ENCODE measurements at places on chromosomes 4 and X. TPM values are rescaled to one million over a fixed set of nuclear protein-coding genes. Genes with fewer than 3 reads are reported as not detected.

GRCh38 chrX:154695911-154696675, 42.7 kb upstream of the CTAG2 start:
- DNase-seq = no peak

- no peak for DNase-seq
Observed at GRCh38 chrX:28022371-28022770, 41.1 kb upstream of the DCAF8L1 start.

GRCh38 chr4:123265443-123265842, 131.2 kb upstream of the SPRY1 start:
- DNase-seq = no peak

- DNase-seq = no peak
Observed at GRCh38 chr4:53943345-53944085, 120.9 kb downstream of the CHIC2 start.

DNA sequence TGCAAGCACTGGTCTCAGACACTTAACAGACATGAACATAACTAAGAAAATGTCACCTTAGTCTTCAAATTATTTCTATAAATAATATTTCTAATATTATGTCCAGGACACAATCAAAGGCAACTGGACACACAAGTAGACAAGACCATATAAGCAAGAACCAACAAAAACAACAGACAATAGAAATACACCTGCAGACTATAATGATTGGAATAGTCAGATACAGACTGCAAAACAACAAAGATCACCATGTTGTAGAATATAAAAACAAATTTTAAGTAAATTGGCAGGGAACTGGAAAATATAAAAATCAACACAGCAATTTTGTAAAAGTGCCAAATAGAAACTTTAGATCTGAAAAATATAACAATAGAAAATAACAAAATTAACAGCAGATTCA, 220.7 kb downstream of the CLCN4 start:
- DNase-seq = no peak

DNA sequence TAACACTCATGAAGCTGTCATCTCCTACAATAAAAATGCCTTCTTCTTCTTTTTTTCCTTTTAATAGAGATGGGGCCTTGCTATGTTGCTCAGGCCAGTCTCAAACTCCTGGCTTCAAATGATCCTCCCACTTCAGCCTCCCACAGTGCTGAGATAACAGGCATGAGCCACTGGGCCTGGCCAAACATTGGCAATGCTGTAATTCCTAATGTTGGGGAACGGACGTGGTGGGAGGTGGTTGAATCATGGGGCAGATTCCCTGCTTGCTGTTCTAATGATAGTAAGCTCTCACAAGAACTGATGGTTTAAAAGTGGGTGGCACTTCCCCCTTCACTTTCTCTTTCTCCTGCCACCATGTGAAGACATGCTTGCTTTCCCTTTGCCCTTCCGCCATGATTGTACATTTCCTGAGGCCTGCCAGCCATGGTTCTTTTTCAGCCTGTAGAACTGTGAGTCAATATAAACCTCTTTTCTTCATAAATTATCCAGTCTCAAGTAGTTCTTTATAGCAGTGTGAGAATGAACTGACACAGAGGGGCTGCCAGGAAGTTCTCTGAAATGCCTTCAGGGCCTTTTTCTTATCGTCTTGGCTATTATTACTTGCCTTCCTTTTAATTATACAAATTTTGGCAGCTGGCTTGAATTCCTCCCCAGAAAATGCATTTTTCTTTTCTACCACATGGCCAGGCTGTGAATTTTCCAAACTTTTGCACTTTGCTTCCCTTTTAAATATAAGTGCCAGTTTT, 93.0 kb downstream of the CENPC start:
- no peak for DNase-seq

DNA sequence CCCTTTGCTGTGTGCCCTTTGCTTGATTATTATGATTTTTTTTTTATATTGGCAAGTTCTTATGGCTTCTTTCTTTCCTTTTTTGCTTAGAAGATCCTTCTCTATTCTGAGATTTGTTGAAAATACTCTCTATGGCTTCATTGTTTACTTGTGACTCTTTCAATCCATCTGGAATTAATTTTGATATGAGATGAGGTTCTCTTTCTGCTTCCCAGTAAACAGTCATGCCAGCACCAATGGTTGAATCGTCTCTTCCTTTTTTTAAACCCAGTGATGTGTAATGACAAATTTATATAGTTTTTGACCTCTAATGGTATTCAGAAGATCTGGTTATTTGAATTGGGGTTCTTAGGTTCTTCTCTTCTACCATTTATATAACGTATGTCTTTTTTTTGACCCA, 121.8 kb downstream of the ARHGAP10 start:
- DNase-seq = no peak

GRCh38 chr4:113292371-113293042, 243.1 kb downstream of the ANK2 start:
- DNase-seq = peak; percentile 82

DNA sequence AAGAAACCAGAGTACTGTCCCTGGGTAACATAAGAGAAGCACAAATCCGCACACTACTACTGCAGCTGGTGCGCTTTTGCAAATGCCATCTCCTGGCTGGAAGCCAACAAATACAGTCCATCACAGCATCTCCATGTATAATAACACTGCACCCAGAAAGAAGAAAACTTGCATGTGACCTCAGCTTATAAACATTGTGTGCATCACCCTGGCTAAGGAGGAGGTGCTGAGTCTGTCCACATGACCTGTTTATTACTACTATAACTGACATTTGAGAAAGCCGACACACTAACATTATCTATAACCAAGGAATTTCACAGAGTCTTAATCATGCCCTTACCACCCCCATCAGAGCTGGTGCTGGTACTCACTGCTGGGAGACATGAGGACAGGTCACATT, 516.8 kb downstream of the CFAP47 start:
- no peak for DNase-seq

- DNase-seq = no peak
Observed at GRCh38 chr4:148077581-148077980, 345.7 kb downstream of the ARHGAP10 start.

- no peak for DNase-seq
Observed at GRCh38 chr4:113222471-113222870, 173.0 kb downstream of the ANK2 start.

GRCh38 chr4:176363072-176363471, 43.3 kb downstream of the SPCS3 start:
- DNase-seq = no peak

DNA sequence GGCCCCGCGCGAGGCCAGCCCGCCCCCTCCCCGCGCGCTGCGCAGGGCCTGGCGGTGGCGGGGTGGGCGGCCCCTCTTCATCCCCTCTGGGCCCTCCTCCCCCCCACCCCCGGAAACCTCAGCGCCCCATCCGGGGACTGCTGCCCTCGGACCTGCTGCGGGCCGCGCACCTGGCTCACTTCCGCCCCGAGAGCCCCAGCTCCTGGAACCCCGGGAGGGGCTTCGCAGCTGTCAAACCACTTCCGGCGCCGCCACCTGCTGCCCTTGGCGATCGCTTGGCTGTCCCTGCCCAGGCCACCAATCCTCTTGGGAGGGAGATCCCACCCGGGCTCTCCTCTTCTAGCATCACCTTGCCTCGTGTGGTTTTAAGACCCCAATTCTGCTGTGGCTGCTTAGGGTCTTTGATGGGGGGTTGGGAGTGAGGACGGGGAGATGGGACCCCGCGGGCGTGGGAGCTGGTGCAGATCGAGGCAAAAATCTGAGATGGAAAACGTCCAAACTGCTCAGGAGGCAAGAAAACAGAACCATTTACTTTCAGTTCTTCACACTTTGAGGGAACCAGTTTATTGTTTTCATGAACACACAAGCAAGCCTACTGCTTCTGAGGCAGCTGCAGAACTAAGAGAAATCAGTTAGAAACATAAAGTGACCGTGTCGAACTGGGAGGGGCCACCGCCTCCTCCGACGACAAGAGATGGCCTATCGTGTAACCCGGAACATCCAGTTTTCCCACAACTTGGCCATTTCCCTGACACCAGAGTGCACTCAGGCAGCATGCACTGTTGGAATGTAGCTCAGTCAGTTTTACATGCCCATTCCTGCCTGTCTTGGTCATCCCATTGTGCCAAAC, 754 bp downstream of the MTMR1 start:
- peak; percentile 35 for DNase-seq

DNA sequence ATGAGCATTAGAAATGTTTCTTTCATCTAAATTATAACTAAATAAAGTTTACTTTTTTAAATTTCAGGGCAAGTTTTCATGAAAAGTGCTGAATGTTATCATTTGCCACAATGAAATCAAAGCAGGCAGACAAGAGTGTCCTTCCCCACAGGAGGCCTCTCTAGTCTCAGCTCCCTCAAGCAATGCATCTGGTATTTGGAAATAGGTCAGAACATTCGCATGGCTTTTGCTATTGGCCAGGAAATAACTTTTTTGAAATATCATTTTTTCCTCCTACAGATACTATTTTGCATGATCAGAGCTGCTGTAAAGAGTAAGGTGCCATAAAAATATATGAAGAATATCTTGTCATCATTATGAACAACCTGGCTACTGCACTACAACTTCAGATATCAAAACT, 41.1 kb downstream of the MAD2L1 start:
- no peak for DNase-seq

GRCh38 chrX:123489011-123489410, 243.8 kb downstream of the THOC2 start:
- DNase-seq = no peak

DNA sequence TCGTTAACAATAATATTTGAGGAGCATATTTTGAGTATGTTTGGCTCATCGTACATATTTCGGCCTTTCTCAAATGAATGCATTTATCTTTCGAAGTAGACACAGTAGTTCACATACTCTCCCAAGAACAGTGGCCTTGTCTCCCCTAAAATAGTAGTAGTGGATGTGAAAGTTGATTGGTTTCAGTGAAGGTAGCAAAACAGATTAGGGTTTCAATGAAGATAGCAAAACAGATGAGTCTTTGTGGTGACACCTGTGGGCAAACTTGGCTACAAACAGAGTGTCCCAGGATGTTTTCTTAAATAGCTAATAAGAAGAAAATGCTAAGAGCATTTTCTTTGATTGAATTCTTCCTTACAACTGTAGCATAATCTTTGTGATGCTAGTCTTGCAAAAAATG, 67.0 kb downstream of the USP9X start:
- DNase-seq = no peak

- no peak for DNase-seq
Observed at GRCh38 chr4:38099020-38099600, 138.9 kb downstream of the PTTG2 start.

GRCh38 chr4:142222127-142222526, 585.7 kb downstream of the IL15 start:
- DNase-seq = no peak

Gene GNRHR
- polyA plus RNA-seq = not detected

Gene FAT1
- polyA plus RNA-seq = 29.7 TPM

Gene PKD2
- polyA plus RNA-seq = 10.3 TPM

Gene HPGD
- polyA plus RNA-seq = 0.18 TPM

Gene LRIT3
- polyA plus RNA-seq = 0.07 TPM

Gene ANOS1
- polyA plus RNA-seq = 1.8 TPM

Gene CPE
- polyA plus RNA-seq = 68.2 TPM

Gene TMPRSS11B
- polyA plus RNA-seq = 0.05 TPM

Gene MTNR1A
- not detected for polyA plus RNA-seq
